ENCODE measurements at places on chromosomes 7 and 10. TPM values are rescaled to one million over a fixed set of nuclear protein-coding genes. Genes with fewer than 3 reads are reported as not detected.

Gene GPAM
- polyA plus RNA-seq = 1.7 TPM

Gene WDFY4
- polyA plus RNA-seq = not detected

DNA sequence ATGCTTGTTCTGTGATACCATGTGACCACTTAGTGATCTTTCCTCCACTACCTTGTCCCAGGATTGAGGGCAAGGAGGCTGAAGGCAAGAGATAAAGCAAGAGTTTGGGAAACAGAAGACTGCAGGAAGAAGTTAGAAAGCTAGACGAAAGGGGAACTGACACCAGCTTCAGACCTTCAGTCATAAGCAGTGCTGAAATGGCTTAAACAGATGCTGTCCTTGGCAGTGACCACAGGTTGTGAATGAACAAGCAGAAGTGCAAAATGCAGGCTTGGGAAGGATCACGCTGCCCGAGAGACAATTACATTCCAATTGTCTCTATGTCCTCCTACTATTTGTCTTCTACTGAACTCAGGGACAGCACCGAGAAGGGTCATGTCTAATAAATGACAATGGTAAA lies 704.9 kb upstream of the AUTS2 start:
- no peak for DNase-seq

- DNase-seq = no peak
Measured at GRCh38 chr10:130875897-130876472, 435.5 kb downstream of the TCERG1L start.

DNA sequence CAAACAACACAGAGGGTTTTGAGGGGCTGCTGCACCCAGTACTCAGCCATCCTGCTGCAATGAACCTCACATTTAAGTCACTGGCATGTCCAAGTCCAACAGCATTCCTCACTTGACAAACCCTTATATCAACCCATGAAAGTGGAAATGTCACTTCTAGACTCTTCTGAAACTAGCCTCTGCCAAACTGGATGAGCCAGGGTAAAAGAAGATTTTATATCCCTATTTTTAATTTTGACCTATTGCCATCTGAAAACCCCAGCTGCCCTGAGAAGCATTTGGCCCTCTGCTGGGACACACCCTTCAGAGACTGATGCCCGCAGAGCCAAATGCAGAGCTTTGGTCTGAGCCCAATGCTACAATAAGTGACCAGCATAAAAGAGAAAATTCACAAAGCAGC lies 201.1 kb downstream of the ANK3 start:
- DNase-seq = no peak

DNA sequence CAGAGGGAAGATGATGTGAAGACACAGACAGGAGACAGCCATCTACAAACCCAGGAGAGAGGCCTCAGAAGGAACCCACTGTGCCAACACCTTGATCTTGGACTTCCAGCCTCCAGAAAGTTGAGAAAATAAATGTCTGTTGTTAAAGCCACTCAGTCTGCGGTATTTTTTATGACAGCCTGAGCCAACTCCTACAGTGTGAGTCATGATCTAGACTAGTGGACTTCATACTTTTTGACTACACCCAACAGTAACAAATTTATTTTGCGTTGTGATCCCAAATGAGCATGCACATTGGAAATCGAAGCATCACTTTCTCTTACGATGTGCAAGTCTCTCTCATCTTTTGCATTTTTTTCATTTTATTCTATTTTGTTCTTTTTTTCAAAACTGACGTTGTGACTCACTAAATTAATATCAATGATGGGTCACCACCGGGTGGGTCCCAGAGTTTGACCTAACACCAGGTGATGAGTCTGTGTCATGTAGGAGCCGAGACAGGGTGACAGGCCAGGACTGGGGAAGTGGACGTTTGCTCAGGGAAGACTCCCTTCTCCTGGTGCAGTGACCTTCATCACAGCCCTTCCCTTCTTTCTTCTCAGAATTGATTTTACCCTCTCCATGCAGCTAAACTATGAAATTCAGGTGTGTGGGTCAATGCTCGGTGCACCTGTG lies 28.9 kb downstream of the PHYH start:
- no peak for DNase-seq

DNA sequence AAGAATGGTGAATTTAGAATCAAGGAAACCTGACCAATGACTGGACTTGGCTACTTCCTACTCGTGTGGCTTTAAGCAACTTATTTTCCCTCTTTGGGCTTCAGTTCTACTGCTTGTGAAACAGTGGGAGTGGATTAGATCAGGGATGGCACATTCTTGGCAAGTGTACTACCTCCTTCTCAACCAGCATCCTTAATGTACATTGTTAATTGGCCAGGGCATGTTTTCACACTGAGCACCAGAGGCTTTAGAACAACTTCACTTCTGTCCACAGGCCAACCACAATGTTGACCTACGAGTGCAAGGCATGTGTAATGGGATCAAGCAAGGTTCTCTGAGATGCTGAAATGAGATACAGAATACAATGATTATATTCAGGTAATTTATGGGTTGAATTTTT lies 315.3 kb downstream of the ADRA2A start:
- DNase-seq = no peak

DNA sequence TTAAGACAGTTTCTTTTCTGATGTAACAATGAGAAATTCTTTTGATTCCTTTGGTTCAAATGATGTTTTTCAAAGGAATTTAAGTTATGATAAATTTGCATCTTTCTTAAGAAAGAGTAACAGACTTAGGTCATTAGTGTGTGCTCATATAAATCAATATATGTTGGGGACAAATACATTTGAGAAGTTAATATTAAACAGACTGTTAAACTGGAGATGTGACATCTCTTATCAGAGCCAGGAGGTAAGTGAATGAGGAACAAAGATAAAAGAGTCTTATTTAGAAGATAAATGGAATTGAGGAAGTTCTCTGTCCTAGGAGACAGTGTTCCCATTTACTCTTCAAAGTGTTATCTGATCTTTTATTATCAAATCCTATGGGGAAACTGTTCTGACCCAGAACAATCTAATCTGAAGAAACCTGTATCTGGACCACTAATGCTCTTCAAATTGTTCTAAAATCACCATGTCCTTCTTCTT lies 104.8 kb upstream of the LAMB4 start:
- DNase-seq = no peak
